ENCODE measurements at places on chromosomes 12 and 14.

- DNase-seq = no peak
Measured at GRCh38 chr14:92693998-92694795, 54.2 kb downstream of the LGMN start.

DNA sequence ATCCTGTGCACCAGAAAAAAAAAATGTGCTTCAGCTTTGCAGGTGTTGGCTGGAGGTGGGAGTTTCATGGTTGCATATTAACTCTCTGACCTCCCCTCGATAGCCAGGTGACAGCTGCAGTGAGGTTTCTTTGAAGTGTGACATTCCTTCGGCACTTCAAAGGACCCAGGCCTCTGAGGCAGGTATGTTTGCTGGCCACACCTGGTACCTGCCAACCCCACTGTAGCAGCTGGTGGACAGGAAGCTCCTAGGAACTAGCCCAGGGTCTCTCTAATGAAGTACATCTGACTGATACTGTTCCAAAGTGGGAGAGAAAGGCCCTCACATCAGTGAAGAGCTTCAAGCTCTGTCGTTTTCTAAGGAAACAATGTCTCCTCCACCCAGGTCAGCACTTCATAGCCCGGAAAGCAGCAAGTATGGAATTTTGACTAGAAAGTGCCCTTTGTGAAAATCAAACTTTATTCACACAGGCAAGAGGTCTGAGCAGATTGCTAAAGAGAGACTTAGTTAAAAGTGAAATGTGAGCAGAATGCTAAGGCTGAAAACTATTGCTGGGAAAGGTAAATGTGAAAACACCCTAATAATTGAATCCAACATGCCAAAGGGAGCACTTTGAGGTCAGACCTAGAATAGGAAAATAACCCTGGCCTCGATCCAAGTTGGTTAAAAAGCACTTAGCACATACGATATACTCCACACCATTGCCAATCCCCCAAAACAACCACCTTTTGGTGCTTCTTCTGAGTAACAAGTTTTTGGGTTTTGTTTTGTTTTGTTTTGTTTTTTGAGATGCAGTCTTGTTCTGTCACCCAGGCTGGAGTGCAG, 71.3 kb downstream of the PHLDA1 start:
- DNase-seq = no peak

GRCh38 chr14:50977863-50978528, 33.7 kb upstream of the PYGL start:
- no peak for DNase-seq

DNA sequence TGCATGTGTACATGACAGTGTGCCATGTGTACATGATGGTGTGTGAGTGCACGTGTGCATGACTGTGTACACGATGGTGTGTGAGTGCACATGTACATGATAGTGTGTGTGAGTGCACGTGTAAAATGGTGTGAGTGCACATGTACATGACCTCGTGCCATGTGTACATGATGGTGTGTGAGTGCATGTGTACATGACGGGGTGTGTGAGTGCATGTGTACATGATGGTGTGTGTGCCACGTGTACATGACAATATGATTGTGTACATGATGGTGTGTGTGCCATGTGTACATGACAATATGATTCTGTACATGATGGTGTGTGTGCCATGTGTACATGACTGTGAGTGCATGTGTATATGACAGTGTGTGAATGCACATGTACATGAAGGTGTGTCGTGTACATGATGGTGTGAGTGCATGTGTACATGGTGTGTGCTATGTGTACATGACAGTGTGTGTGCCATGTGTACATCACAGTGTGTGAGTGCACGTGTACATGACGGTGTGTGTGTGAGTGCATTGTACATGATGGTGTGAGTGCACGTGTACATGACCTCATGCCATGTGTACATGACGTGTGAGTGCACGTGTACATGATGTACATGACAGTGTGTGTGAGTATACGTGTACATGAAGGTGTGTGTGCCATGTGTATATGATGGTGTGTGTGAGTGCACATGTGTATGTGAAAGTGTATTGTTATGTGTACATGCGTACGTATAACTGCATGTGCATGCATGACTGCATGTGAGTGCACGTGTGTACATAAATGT, 46.3 kb downstream of the FBRSL1 start:
- no peak for DNase-seq

GRCh38 chr14:21537090-21537424, 10.9 kb upstream of the SALL2 start:
- DNase-seq = no peak

DNA sequence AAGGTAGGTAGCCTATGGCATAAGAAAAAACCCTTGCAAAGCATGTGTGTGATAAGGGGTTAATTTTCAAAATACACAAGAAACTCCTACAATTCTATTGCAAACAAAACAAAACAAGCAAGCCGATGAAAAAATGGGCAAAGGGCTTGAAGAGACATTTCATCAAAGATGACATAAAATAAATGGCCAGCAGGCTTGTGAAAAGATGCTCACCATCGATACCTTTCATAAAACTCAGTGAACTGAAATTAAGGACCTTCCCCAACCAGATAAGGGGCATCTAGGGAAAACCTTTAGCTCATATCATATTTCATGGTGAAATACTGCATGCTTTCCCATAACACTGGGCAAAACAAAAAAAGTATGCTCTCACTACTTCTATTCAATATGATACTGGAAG, 131.2 kb downstream of the PPM1H start:
- DNase-seq = no peak

- DNase-seq = no peak
Measured at GRCh38 chr12:65022421-65022820, 98.7 kb downstream of the WIF1 start.

- DNase-seq = no peak
Measured at GRCh38 chr12:11719678-11720099, 70.2 kb downstream of the ETV6 start.

Data from neural crest cell (in vitro differentiated cells).